Caki2 (cell line): ENCODE measurements at places on chromosomes 7 and 10. TPM values are rescaled to one million over a fixed set of nuclear protein-coding genes. Genes with fewer than 3 reads are reported as not detected.

NUTM2D gene
- total RNA-seq: 2.1 and 3.2 TPM in 2 replicates

SLC26A4 gene
- total RNA-seq: 0.88 TPM in 1 of 2 replicates, not detected in the other

CWF19L1 gene
- total RNA-seq: 28.5 and 39.6 TPM in 2 replicates

NPC1L1 gene
- total RNA-seq: not detected in 2 replicates

ZCWPW1 gene
- 1.8 and 5.9 TPM in 2 replicates for total RNA-seq

CPA2 gene
- not detected in 2 replicates for total RNA-seq

CAMK2B gene
- 0.14 and 0.23 TPM in 2 replicates for total RNA-seq

PLEKHS1 gene
- total RNA-seq: not detected in 2 replicates

HOGA1 gene
- total RNA-seq: 70.8 and 91.3 TPM in 2 replicates

FAM25G gene
- total RNA-seq: not detected in 2 replicates

POU6F2 gene
- not detected in 2 replicates for total RNA-seq

MACROH2A2 gene
- total RNA-seq: 29.0 and 29.4 TPM in 2 replicates

LDB3 gene
- 0.03 and 0.17 TPM in 2 replicates for total RNA-seq

NPY gene
- total RNA-seq: not detected in 2 replicates

GPR37 gene
- total RNA-seq: not detected in 2 replicates

CHAT gene
- total RNA-seq: not detected in 2 replicates

SORCS1 gene
- total RNA-seq: not detected in 2 replicates

AMZ1 gene
- total RNA-seq: not detected in 2 replicates

FGL2 gene
- not detected in 2 replicates for total RNA-seq

TMEM236 gene
- 0.14 TPM in 1 of 2 replicates, not detected in the other for total RNA-seq

TASOR2 gene
- total RNA-seq: 17.3 and 24.5 TPM in 2 replicates

NKX2-3 gene
- total RNA-seq: 0.46 and 2.5 TPM in 2 replicates

IKZF1 gene
- not detected in 2 replicates for total RNA-seq

NPSR1 gene
- not detected in 2 replicates for total RNA-seq

ZMIZ2 gene
- 4.6 and 20.0 TPM in 2 replicates for total RNA-seq

TAS2R41 gene
- total RNA-seq: not detected in 2 replicates

DYNC1I1 gene
- 0.03 TPM in 1 of 2 replicates, not detected in the other for total RNA-seq

CLEC2L gene
- total RNA-seq: not detected in 2 replicates

RTKN2 gene
- 3.6 and 4.9 TPM in 2 replicates for total RNA-seq

NME8 gene
- total RNA-seq: not detected in 2 replicates

ASB10 gene
- total RNA-seq: not detected in 2 replicates

MSMB gene
- not detected in 2 replicates for total RNA-seq

OR2A7 gene
- total RNA-seq: 0.47 TPM in 1 of 2 replicates, not detected in the other
